K562 (cell line): ENCODE measurements at places on chromosomes 6 and 20. TPM values are rescaled to one million over a fixed set of nuclear protein-coding genes. Genes with fewer than 3 reads are reported as not detected.
A peak's percentile ranks its signal among the peaks of the same experiment; 100 is the strongest.

The CDH4 gene
- not detected in 2 replicates for total RNA-seq

The GPLD1 gene
- total RNA-seq, result 0.96 and 1.2 TPM in 2 replicates

The RAET1L gene
- total RNA-seq, result not detected in 2 replicates

The KIFC1 gene
- total RNA-seq, result 79.2 and 85.6 TPM in 2 replicates

The ZSCAN16 gene
- not detected in 2 replicates for total RNA-seq

The SEL1L2 gene
- not detected in 2 replicates for total RNA-seq

The CYP39A1 gene
- total RNA-seq, result not detected in 2 replicates

The JAG1 gene
- total RNA-seq, result 0.36 and 0.40 TPM in 2 replicates

The DBNDD2 gene
- total RNA-seq, result 36.9 and 43.4 TPM in 2 replicates

The UST gene
- 0.04 TPM in 1 of 2 replicates, not detected in the other for total RNA-seq

GRCh38 chr6:138372711-138373463, 4.8 kb upstream of the SMIM28 start:
- no peak for DNase-seq
- H3K4me3 ChIP-seq, result no peak overlapping the region
- H3K27ac ChIP-seq, result no peak overlapping the region

- no peak overlapping the region for H3K27ac ChIP-seq
- peaks cover 2% of the 10 kb centered on the region; the same call in 1 of the 3 replicates for H3K36me3 ChIP-seq
- no peaks in the 10 kb centered on the region for H3K27me3 ChIP-seq
- DNase-seq, result no peak
These were observed 16.0 kb downstream of the CHMP4B start for GRCh38 chr20:33827109-33827508.

DNA sequence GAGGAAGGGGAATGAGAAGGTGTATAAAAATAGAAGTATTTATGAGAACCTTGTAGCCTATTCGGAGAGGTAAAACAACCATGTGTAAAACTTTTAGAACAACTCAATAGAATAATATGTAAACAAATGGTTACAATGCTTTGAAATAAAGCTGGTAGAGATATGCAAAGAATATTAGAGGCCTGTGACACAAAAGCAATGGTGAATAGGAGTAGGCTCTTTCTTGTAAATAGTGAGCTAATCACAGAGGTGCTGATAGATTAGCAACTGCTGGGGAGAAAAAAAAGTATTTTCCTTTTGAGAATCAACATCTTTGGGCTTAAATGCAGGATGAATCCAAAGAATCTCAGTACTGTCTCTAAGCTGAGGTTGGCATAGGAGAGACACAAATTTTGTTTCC, 7.0 kb downstream of the TMEM200A start:
- H3K27me3 ChIP-seq, result no peaks in the 10 kb centered on the region
- no peak for DNase-seq
- no peaks in the 10 kb centered on the region for H3K4me1 ChIP-seq
- no peaks in the 10 kb centered on the region for H3K36me3 ChIP-seq

GRCh38 chr6:159692303-159693127, 526 bp downstream of the SOD2 start:
- H3K27ac ChIP-seq, result peak overlapping the region; percentile 98
- H3K4me1 ChIP-seq, result peaks cover 19% of the 10 kb centered on the region
- peaks cover 46% of the 10 kb centered on the region for H3K36me3 ChIP-seq
- DNase-seq, result peak; percentile 67
- H3K4me3 ChIP-seq, result peak overlapping the region; percentile 93

DNA sequence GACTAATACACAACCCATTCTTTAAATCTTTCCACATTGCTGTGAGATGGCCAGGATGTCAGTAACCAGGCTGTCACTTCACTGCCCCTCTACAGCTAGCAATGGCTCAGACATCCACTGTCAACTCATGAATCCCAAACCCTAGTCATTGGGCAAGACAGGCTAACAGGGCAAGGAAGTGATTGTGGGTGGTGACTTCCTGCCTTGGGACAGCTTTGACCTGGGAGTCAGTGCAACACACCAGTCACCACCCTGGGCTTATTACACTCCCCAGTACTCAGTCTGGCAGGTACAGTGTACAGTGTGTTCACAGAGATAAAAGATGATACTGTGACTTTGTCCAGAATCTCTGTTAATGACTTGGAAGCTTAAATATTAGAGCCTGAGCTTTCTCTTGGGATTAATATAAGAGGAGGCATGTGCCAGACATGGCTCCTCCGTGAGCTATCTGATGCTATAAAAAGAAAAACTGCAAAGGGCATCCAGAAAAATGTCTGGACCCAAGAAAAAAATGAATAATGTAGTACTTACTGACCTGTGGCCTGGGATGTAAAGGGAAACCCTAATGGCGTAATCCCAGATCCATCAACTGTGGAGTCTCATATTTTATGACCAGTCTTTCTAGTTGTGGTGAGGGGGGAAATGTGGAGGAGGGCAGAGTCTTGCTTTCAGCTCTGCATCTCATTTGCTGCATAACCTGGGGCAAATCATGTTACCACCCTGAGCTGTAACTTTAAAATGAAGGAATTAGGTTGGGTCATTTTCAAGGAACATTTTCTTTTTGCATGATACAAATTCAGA, 244.4 kb downstream of the SLC24A3 start:
- H3K27ac ChIP-seq, result no peak overlapping the region
- H3K4me1 ChIP-seq, result no peaks in the 10 kb centered on the region
- no peak overlapping the region for H3K4me3 ChIP-seq
- H3K36me3 ChIP-seq, result no peaks in the 10 kb centered on the region
- no peaks in the 10 kb centered on the region for H3K27me3 ChIP-seq
- no peak for DNase-seq

GRCh38 chr6:144583614-144583954, 298.4 kb downstream of the UTRN start:
- no peaks in the 10 kb centered on the region for H3K27me3 ChIP-seq
- H3K27ac ChIP-seq, result peak overlapping the region; percentile 38; the same call in 1 of the 3 replicates
- peak overlapping the region; percentile 33 for H3K4me3 ChIP-seq
- no peak for DNase-seq
- H3K36me3 ChIP-seq, result no peaks in the 10 kb centered on the region

- no peaks in the 10 kb centered on the region for H3K36me3 ChIP-seq
- H3K4me3 ChIP-seq, result no peak overlapping the region
- no peak overlapping the region for H3K27ac ChIP-seq
- no peak for DNase-seq
- no peaks in the 10 kb centered on the region for H3K27me3 ChIP-seq
These were observed 650.0 kb downstream of the KIF16B start for GRCh38 chr20:15923030-15923776.

DNA sequence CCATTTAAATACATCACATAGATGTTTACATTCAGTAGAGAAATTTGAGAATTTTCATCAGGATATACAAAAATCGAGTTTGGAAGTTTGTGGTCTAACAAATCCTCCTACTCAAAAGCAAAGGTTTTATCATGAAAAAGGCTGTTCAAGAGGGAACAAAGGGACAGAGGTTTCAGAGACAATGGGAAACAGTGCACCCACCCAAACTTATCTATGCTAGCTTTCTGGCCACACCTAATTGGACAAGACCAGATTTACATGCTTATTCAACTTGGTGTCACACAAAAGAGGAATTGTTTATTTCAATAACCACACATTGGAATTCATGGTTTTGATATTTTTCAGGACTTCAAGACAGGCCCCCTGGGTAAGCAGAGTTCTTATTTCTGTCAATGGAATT, 28.4 kb upstream of the RSPO3 start:
- no peak overlapping the region for H3K4me3 ChIP-seq
- H3K36me3 ChIP-seq, result no peaks in the 10 kb centered on the region
- no peak for DNase-seq
- no peak overlapping the region for H3K27ac ChIP-seq
- no peaks in the 10 kb centered on the region for H3K27me3 ChIP-seq

- H3K27ac ChIP-seq, result peak overlapping the region; percentile 93
- peaks cover 20% of the 10 kb centered on the region for H3K4me1 ChIP-seq
- H3K27me3 ChIP-seq, result no peaks in the 10 kb centered on the region
- DNase-seq, result no peak
These were observed 3.4 kb downstream of the ASF1A start for GRCh38 chr6:118897386-118897785.

- no peak for DNase-seq
- H3K27ac ChIP-seq, result no peak overlapping the region
- no peaks in the 10 kb centered on the region for H3K4me1 ChIP-seq
- H3K36me3 ChIP-seq, result no peaks in the 10 kb centered on the region
- H3K4me3 ChIP-seq, result no peak overlapping the region
- no peaks in the 10 kb centered on the region for H3K27me3 ChIP-seq
These were observed 4.6 kb downstream of the FILIP1 start for GRCh38 chr6:75489025-75489424.

GRCh38 chr6:93817937-93818336, 398.6 kb upstream of the EPHA7 start:
- H3K27ac ChIP-seq, result no peak overlapping the region
- H3K36me3 ChIP-seq, result no peaks in the 10 kb centered on the region
- no peaks in the 10 kb centered on the region for H3K4me1 ChIP-seq
- DNase-seq, result no peak

DNA sequence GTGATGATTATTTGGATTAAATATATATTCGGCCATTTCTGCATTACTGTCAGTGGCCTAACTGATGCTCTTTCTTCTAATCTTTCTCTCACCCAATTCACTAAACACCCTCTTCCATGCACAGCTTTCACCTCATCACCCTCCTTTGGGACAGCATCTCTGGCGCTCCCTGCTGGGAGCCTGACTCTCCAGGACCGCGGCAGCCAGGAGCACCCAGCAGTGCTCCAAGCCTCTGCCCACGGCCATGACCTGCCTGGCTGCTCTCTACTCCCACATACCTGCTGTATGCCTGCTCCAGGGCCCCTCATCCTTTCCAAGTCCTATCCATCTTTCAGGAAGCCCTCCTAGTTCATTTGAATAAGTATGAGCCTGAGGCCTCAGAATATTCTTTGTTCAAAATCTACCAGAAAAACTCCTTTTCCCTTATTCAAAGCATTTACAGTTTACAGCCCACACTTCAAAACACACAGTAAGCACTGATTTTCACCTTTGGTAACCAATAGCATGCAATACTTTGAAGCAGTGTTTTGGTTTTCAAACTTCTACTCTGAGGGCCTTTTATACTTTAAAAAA, 15.2 kb downstream of the CTCFL start:
- no peak overlapping the region for H3K27ac ChIP-seq
- H3K4me1 ChIP-seq, result no peaks in the 10 kb centered on the region
- DNase-seq, result peak; percentile 45
- H3K36me3 ChIP-seq, result peaks cover 92% of the 10 kb centered on the region
- H3K27me3 ChIP-seq, result no peaks in the 10 kb centered on the region

DNA sequence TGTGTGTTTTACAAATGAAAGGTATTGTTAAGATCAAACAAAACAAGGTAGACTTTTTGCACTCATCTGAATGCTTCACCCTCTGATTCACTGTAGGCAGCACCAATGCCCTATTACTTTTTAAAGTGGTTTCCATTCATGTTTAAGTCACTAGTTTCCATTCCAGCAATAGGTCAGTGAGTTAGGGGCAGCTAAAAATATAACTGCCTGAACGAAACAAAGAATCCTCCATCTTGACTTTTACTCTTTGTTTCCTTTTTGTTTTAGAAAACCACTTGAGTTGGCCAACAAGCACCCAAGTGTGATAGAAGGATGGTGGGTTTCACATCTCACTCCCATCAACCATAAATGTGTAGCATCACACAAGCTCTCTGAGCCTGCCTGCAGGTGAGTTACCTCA, 25.5 kb downstream of the CLIC5 start:
- H3K27ac ChIP-seq, result no peak overlapping the region
- no peaks in the 10 kb centered on the region for H3K27me3 ChIP-seq
- no peaks in the 10 kb centered on the region for H3K4me1 ChIP-seq
- DNase-seq, result no peak

GRCh38 chr6:4017834-4018170, 61.1 kb downstream of the FAM217A start:
- H3K4me1 ChIP-seq, result peaks cover 8% of the 10 kb centered on the region
- H3K27ac ChIP-seq, result peak overlapping the region; percentile 90

- no peaks in the 10 kb centered on the region for H3K36me3 ChIP-seq
- no peak overlapping the region for H3K4me3 ChIP-seq
- DNase-seq, result no peak
- H3K4me1 ChIP-seq, result no peaks in the 10 kb centered on the region
These were observed 216.9 kb upstream of the BTBD3 start for GRCh38 chr20:11700831-11701230.

- no peak overlapping the region for H3K4me3 ChIP-seq
- H3K27ac ChIP-seq, result no peak overlapping the region
- no peaks in the 10 kb centered on the region for H3K27me3 ChIP-seq
- H3K36me3 ChIP-seq, result no peaks in the 10 kb centered on the region
These were observed 116.5 kb upstream of the ESR1 start for GRCh38 chr6:151690768-151691562.

- no peaks in the 10 kb centered on the region for H3K36me3 ChIP-seq
- H3K4me1 ChIP-seq, result peaks cover 4% of the 10 kb centered on the region; the same call in 1 of the 2 replicates
- no peaks in the 10 kb centered on the region for H3K27me3 ChIP-seq
- H3K4me3 ChIP-seq, result no peak overlapping the region
These were observed 509.8 kb upstream of the JARID2 start for GRCh38 chr6:14735956-14736486.
